ENCODE measurements at places on chromosomes 1 and 21.
A peak's percentile ranks its signal among the peaks of the same experiment; 100 is the strongest.

GRCh38 chr21:45122432-45123132 is 48.2 kb downstream of the ADARB1 start:
- DNase-seq = no peak

GRCh38 chr1:16167331-16168143 is 11.7 kb upstream of the EPHA2 start:
- peak; percentile 18 for DNase-seq

DNA sequence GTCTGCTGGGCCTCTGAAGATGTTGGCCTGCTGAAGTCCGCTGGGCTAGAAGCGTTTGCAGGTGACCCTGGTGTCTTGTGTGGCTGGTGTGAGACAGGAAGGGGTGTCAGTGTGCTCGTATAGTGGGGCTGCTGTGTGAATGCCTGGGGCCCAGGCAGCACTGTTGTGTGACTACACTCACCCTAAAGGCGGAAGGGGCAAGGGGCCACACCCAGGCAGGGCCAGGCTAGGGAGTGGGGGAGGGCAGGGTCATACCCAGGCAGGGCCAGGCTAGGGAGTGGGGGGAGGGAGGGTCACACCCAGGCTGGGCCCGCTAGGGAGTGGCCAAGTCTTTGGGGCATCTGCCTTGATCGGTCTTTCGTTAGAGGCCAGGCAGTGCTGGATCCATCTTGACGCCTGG is 25.0 kb downstream of the PDXK start:
- DNase-seq = no peak

DNA sequence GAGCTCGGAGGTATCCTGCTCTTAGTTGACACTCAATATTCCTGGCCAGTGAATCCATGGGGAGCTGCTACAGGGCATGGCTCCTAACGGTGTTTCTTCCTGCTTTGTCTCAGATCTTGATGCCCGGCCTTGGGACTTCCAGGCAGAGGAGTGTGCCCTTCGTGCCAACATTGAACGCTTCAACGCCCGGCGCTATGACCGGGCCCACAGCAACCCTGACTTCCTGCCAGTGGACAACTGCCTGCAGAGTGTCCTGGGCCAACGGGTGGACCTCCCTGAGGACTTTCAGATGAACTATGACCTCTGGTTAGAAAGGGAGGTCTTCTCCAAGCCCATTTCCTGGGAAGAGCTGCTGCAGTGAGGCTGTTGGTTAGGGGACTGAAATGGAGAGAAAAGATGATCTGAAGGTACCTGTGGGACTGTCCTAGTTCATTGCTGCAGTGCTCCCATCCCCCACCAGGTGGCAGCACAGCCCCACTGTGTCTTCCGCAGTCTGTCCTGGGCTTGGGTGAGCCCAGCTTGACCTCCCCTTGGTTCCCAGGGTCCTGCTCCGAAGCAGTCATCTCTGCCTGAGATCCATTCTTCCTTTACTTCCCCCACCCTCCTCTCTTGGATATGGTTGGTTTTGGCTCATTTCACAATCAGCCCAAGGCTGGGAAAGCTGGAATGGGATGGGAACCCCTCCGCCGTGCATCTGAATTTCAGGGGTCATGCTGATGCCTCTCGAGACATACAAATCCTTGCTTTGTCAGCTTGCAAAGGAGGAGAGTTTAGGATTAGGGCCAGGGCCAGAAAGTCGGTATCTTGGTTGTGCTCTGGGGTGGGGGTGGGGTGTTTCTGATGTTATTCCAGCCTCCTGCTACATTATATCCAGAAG is 16.7 kb downstream of the ALX3 start:
- DNase-seq = peak; percentile 59

GRCh38 chr21:43348801-43349261 is 78.1 kb downstream of the SIK1 start:
- DNase-seq = no peak

GRCh38 chr1:156146020-156146768 is 7.2 kb upstream of the SEMA4A start:
- DNase-seq = no peak

GRCh38 chr21:31744182-31744800 is 12.4 kb upstream of the SCAF4 start:
- no peak for DNase-seq

DNA sequence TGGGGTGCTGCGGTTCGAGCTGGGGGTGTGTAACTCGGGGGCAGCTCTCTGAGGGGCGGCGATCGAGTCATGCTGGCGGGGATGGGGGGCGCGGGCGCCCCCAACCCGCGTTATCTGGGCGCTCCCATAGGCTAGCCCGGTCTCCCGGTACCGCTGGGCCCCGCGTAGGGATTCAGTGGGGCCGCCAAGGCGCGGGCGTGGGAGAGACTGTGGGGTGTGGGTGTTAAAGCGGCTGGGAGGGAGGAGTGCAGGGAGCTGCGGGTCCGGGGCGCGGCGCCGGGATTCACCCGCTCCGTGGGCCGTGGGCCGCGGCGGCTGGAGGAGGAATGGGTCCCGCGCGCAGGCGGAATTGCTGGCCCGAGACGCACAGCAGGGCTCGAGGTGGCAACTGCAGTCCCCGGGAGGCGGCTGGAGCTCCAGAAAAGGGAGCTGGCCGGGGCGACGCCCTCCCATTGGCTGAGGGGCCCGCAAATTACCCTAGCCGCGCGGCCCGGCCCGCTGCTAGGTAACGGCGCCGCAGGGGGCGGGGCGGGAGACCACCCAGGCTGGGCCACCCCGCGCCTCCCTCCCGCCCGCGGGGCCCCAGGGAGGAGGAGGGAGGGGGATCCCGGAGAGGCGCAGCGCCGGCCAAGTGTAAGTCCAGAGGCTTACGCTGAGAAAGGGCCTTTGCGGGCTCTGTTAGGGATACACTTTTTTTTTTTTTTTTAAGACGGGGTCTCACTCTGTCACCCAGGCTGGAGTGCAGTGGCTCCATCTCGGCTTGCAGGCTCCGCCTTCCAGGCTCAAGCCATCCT is at the start of gene PTCH2:
Gene PTCH2, minus strand, starts transcription at position 392 of the 794 bp plus-strand sequence. Its CDS starts 321 bp downstream, at position 71.
- no peak for DNase-seq

DNA sequence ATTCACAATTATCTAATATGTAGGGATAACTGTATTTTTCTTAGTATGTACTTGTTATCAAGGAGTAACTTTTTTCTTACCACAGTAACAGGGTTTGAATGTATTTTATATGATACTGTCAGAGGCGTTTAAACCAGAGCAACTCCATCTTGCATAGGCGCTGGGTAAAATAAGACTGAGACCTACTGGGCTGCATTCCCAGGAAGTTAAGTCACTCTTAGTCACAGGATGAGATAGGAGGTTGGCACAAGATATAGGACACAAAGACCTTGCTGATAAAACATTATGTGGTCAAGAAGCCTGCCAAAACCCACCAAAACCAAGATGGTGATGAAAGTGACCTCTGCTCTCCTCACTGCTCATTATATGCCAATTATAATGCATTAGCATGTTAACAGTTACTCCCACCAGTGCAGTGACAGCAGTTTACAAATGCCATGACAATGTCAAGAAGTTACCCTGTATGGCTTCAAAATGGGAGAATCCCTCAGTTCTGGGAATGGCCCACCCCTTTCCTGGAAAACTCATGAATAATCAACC is 64.8 kb downstream of the RPE65 start:
- DNase-seq = no peak

GRCh38 chr1:59596432-59596831 is 218.3 kb upstream of the HOOK1 start:
- DNase-seq = no peak

DNA sequence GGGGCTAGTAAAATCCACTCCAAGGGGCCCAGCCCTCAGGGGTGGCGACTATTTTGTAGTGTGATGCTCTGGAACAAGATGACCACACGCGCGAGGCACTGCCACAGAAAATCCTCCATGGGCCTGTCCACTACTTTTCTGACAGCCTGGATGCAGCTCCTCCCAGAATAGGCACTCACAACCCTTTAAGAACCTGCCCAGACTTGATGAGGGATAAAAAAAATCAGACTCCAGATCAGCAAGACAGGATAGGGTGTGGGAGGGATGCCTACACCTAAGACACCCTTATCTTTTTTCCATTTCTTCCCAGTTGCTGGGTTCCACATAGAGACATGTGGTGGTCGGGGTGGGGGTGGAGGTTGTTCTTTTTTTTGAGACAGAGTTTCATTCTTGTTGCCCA is 33.5 kb downstream of the PCAT6 start:
- DNase-seq = no peak

DNA sequence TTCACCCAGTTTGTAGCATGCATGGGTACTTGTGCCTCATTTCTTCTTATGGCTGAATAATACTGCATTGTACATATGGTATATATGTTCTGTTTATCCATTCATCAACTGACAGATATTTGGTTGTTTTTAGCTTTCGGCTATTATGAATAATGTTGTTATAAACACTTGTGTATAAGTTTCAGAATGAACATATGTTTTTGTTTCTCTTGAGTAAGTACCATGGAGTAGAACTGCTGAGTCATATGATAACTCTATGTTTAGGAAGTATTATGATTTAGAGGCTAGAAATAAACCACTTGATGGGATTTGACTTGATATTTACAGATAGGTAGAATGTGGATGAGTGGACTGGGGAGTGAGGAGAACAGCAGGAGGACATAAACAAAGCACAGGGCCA is 48.6 kb downstream of the WNT2B start:
- no peak for DNase-seq

DNA sequence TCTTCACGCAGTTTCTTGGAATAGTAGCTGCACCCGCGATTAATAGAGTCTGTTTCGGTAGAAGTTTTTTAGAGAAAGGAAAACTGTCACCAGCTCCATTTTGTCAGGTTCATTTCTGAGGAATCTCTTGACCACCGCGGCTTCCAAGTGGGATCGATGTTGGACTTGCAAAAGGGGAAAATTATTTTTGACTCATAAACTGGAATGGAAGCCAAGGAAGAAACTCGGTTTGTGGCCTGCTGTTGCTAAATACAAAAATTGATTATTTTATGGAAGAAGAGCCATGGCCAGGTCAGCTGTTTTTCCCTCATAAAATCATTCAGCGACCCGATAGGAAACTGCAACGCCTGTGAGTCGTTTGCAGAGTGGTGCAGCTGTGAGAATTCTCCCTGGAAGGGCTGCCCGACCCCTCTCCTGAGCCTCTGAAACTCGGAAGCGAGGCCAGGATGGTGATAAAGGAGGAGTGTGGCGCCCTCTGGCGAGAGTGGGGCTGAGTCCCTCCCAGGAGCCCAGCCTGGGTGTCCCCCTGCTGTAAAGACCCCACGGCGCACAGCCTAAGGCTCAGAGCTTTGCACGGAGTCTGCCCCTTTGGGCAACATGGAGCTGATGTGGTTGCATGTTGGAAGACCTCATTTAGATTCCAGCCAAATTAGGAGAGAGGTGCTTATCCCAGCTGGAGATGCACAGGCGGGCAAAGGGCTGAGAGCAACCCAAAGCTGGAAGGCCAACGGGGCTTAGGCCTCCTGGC is 83.6 kb upstream of the SLC25A33 start:
- DNase-seq = peak; percentile 43

DNA sequence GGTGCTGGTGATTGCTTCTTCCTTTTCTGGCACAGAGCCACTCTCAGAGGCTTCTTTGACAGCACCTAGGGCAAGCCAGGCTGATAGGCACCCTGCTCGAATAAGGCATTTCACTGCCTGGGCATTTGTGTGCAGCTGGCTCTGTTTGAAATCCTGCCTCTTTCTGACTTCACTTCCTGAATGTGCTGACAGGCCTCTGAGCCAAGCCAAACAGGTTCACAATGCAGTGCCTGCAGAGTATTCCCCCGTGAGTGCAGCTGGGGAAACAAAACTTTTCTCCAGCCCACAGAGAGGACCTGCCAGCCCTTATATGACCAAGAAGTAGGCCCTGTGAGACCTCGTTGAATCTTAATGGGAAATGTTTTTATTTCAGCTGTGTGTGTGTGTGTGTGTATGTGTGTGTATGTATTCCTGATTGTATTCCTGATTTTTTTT is 10.4 kb downstream of the JUN start:
- no peak for DNase-seq

- no peak for DNase-seq
These were observed 12.0 kb downstream of the MIIP start for GRCh38 chr1:12031039-12031980.

DNA sequence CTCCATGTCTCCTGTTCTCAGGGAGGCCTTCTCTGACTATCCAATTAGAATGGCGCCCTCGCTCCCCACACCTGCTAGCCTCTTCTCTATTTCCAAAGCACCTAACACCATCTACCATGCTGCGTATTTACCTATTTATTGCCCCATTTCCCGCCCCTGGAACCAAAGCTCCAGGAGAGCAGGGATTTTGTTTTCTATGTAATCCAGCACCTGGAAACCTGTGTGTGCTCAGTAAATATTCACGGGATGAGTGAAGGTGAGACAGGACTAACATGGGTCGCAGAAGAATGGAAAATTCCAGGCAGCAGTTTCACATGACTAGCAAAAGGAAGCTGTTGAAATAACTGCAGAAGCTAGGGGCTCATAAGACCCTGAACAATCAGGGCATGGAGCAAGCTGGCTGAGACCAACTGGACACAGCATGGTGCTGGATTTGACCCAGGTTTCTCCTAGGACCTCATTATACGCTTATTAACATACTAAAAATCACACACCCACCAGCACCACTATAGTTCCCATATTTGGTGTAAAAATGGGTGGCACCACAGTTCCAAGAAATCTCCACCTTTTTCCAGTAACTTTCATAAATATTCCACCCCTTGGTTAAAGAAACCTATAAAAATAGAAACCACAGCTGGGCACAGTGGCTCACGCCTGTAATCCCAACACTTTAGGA is 15.1 kb upstream of the TENT5B start:
- no peak for DNase-seq

DNA sequence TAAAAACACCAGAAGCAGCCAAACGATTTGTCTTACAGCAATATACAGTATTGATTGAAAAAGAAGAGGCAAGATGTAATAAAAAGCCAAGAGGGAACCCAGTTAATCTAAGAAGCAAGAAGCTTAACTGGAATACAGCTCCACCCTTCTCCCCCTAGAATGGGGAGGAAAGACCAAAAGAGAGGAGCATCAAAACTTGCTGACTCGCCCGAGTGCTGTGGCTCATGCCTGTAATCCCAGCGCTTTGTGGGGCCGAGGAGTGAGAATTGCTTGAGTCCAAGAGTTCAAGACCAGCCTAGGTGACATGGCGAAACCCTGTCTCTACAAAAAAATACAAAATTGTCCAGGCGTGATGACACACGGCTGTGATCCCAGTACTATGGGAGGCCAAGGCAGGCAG is 32.2 kb downstream of the BRWD1 start:
- no peak for DNase-seq

GRCh38 chr1:101137144-101138126 is 99.4 kb upstream of the S1PR1 start:
- no peak for DNase-seq

GRCh38 chr1:10824821-10825540 is 28.5 kb upstream of the CASZ1 start:
- DNase-seq = no peak

DNA sequence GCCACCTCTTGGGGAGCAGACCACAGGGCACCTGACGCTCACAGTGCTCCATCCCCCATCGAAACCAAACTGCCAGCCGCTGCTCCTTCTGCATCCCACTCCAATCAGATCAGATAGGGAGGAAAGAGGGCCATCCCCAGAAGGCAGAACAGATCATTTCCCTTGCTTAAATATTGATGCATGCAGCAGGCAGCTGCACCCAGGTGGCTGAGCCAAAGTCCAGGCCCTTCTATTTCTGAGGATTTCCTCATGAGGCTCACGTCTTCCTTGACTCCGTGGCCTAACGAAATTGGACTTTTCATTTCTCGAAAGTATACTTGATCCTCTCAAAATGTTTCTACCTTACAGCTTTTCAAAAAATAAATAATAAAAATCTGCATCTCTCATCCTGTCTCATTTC is 239.2 kb downstream of the ATG4C start:
- no peak for DNase-seq

Measured in stimulated activated CD8-positive, alpha-beta memory T cell treated with anti-CD3 and anti-CD28 coated beads, Interleukin-7, amount 100 ng/mL, for 24 hours (primary cell).